ENCODE measurements at places on chromosomes 16 and 17.

DNA sequence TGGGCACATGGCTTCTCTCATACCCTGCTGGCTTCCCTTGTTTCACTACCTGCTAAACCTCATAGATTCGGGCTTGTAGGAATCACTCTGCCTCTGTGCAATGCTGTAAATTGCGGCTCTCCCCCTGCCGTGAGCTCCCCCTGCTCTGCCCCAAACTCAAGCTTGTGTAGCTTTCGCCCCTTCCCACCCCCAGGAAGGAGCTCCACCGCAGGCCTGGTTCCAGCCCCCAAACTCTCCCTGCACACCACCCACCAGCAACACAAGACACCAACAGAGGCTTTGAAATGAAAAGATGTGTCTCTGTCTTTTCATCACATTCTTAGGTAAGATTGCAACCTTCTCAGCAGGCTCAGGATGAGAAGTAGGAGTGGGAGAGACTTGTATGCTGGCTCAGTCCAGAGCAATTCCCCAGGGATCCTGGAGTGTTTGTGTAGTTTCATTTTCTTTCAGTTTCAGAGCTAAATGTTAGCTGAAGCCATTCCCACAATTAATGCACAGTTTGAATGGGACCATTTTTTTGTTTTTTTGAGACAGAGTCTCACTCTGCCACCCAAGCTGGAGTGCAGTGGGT lies 14.2 kb downstream of the CX3CL1 start:
- DNase-seq = no peak

DNA sequence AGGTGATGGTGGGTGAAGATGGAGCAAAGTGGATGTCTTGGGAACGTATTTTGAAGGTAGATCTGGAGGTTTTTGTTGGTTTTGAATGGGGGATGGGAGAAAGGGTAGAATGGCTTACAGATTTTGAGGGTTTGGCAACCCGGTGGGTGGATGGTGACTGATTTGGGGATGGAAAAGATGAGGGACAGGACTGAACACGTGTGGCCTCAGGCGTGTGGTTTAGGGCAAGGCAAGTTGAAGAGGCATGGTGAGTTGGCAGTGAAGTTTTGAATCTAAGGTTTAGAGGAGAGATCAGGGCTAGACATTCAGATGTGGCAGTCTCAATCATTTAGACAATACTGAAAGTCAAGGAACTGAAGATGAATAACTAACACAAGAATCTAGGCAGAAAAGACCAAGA lies 5.0 kb upstream of the DCTPP1 start:
- peak; percentile 11 for DNase-seq

GRCh38 chr16:31200821-31201568 lies 1.6 kb downstream of the PYCARD start:
- no peak for DNase-seq

DNA sequence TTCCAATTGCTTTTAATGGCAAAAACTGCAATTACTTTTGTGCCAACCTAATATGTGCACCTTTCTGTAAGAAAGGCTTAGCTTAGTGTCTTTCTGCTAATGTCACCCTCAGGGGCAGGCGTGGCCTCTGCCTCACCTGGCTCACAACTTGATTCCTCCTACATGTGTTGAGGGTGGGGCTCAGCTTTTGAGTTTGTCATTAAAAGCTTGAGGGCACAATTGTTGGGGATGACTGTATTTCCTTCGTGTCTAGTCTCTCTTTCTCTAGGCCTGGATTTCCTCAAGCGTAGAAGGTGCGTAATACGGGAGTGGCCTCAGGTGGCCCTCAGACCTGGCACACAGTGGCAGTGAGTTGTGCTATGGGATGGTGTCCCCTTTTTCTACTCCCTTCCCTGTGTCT lies 94.4 kb downstream of the CLEC16A start:
- no peak for DNase-seq

- DNase-seq = no peak
Observed at GRCh38 chr16:54930869-54931119, 129 bp downstream of the IRX5 start.

GRCh38 chr17:47301831-47302230 lies 21.9 kb upstream of the EFCAB13 start:
- DNase-seq = no peak

GRCh38 chr16:89993377-89993776 lies 25.9 kb downstream of the DBNDD1 start:
- no peak for DNase-seq

DNA sequence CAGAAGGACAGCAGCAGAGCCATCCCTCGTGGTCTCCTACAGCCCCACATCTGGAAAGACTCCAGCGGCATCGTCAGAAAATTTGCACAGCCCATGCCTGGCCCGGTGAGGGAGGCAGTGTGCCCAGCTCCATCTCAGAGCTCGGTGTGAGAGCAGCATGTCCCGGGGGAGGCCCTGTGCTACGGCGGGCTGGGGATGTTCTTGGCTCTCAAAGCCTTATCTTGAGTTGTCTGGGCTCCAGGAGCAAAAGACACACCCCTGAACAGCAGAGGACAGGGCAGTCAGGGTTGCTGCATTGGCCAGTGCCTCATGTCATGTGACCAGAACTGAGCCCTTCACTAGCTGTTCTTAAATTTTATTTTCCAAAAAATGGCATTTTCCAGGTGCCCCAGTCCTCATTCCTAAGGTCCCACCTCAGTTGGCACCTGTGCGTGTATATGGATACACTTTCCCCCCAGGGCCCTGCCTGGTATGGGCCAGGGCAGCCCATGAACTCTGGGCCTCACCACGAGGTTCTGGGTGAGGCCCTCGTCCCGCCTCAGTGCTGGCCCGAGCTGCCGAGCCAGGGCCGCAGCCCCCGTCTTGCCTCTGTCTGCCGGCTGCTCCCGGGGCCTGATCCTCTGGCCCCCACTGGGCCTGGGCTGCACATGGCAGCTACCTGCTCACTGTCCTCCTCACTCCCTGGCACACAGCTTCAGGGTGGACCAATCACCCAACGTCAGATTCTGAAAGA lies 3.0 kb downstream of the NUDT16L1 start:
- DNase-seq = no peak

DNA sequence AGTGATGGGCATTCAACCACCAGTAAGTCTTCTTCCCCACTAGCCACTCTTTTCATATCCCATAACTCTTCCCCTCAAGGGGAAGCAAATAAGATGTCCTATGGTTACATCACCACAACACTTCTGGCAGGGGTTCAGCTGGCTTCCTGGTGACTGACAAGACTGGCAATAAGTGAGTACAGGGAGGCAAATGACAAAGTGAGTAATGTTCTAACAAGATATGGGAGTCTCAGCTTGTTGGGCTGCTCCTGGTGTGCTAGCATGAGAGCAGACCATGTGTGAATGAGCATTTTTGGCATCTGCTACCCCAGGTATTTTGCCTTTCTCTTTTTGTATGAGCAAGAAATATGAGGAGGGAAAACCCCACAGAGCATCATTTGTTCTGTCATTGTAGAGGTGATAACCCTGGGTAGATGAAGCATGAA lies 9.9 kb downstream of the TMIGD1 start:
- DNase-seq = no peak
